ENCODE measurements at places on chromosomes 1 and 21.

DNA sequence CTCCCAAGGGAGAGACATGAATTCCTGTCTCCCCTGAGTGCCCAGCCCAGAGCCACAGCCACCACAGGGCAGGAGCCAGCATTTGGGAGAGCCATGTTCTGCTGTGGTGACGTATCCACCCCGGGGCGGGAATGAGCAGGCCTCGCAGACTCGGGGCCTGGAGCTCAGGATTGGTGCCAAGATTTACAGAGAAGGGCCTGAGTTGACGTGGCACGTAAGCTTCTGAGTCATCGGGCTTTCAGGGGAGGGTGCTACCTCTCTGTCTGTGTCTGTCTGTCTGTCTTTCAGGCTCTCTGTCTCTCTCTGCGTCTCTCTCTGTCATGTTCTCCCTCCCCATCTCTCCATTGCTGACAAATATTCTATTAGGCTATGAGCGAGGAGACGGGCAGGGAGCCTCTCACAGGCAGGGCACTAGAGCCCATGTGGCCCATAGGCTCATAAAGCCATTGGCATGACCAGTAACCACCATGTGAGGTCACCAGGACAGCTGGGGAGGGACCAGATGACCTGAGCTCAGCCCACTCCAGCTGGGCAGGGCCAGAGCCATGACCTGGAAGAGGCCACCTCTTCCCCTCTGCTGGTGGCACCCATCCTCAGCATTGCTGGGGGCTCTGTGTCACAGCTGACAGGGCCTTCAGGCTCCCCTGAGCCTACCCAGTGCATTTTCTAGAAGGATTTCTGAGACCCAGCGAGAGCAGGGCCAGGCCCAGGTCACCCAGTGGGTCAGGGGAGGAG lies 300.0 kb upstream of the VAMP3 start:
- peak; percentile 95 for DNase-seq

- DNase-seq: no peak
Measured at GRCh38 chr1:111943846-111944749, 45.4 kb downstream of the KCND3 start.

DNA sequence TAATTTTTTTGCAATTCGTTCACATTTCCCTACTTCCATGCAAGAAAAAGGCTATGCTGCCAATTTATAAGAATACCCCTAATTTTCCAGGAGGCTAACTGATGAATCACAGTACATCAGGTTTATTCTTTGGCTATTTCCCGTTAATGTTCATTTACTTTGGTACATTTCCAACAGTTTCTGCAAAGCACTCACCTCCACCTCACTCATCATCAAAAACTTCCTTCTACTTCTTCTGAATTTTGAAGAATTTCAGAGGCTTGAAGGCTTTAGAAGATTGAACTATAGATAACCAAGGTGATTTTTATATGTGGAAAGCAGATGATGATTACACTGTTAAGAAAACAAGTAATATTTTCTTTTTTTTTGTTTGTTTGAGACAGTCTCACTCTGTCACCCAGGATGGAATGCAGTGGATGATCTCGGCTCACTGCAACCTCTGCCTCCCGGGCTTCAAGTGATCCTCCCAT lies 60.5 kb upstream of the HP1BP3 start:
- DNase-seq: peak; percentile 78

GRCh38 chr1:53483170-53483569 lies 24.0 kb downstream of the DMRTB1 start:
- no peak for DNase-seq

DNA sequence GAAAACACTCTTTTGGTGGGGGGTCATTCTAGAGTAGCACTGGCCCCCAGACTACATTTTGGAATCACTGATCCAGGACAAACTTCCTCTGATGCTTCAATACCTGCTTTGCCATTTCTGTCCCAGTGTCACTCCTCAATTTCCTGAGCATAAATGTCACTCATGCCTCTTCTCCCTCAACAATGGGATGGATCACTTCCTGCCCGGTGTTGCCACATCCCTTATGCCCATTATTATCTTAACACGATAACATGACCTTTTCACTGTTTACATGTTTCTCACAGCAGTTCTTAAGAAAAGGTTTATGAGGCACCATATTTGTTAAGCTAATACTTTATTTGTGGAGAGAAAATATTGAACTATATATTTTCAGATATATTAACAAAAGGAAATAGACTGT lies 3.9 kb upstream of the ITLN1 start:
- no peak for DNase-seq

DNA sequence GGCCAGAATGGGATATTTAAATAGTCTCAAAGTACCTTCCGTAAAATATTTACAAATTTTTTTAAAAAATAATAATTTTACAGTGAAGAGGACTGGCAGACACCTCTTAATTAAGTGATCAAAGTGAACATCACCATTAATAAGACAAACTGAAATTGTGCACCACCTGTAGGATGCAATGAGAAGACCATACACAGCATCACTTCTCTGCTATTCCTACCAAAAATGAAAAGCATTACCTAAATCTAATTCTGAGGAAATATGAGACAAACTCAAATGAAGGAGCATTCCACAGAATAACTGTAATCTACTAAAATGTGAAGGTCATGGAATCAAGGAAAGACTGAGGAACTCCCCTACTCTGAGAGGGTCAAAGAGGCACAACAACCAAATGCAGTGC lies 68.2 kb upstream of the PRDX6 start:
- no peak for DNase-seq

DNA sequence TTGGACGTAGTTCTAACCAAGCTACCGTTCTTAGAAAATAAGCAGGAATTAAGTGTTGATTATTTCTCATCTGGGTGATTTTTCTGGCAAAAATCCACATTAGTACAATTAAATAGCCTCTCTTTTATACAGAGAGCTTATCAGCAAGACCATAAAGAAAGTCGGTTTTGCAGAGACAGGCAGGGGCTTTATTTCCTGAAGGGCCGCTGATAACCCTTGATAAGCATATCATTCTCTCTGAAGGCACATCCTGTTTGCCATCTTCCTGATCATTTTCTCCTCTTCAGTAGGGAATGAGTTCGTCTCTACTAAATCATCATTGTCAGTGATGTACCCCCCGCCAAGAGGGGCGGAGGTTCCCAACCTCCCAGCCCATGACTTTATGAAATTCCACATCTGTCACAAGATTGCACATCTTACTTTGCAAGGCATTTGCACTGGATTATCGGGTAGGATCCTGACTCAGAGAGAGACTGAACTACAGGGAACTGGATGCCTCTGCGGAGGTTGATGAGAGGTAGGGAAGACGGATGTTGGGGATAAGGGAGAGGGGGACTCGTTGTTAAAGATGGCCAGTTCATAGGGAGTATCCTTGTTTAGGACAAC lies 115.7 kb downstream of the KCNJ6 start:
- peak; percentile 22 for DNase-seq

- no peak for DNase-seq
Measured at GRCh38 chr1:7613851-7614205, 157.3 kb upstream of the VAMP3 start.

GRCh38 chr1:153552335-153552734 lies 3.3 kb upstream of the S100A3 start:
- no peak for DNase-seq

GRCh38 chr1:47593013-47593568 lies 155.2 kb downstream of the FOXD2 start:
- DNase-seq: no peak

- DNase-seq: no peak
Measured at GRCh38 chr21:29219165-29219770, 79.5 kb upstream of the BACH1 start.

DNA sequence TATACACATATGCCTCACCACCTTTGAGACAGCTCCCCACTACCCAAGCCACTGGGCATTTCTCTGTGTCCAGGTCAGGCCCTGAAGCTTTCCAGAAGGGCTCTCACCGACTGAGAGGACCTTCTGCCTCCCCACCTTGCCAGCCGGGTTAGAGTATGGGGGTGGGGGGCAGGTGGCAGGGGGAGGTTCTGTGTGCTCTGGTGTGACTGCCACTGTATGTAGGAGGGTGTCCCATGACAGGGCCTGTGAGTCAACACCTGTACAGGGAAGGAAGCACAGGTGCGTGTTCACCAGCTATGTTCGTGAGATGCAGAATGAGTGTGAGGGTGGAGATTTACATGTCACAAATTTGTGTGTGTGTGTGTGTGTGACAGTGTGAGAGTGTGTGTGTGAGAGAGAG lies 7.0 kb downstream of the AHDC1 start:
- DNase-seq: no peak

DNA sequence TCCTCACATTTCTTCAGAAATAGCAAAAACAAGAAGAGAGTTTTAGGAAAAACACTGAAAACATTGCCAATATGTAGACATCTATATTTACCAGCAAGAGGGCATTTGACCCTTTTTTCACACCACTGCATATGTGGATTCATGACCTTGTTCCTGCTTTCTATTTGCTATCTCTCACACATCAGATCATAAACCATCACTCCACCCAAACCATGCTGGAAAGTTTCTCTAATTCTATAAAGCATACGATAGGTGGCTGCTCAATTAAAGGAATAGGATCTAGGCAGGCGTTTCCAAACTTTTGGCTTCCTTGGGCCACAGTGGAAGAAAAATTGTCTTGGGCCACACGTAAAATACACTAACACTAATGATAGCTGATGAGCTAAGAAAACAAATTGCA lies 35.6 kb upstream of the SAMD13 start:
- DNase-seq: no peak

DNA sequence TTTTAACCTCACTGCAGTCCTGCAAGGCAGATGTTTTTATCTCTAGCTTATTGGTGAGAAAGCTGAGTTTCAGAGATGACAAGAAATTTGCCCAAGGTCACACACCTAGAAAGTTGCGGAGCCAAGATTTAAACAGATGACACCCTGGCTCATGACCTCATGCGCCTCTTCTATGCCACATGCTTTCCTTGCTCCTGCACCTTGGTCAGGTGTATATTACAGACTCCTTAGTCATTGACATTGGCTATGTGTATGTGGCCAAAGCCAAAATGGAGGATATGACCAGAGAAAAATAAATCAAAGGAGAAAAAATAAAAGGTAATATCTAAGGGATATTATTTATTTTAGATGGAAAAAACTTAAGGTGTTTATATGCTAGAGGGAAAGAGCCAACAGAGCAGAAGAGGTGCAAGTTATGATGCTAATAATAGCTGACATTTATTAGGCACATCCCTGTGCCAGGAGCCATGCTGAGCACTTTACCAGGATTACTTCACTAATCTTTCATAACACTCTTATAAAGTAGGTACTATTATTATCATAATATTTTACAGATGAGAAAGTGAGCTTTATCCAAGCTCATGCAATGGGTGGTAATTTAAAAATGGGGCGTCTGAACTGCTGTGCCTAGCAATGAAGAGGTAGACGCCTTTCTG lies 13.8 kb upstream of the MYOC start:
- no peak for DNase-seq

- no peak for DNase-seq
Measured at GRCh38 chr1:176939993-176940392, 224.5 kb downstream of the ASTN1 start.

DNA sequence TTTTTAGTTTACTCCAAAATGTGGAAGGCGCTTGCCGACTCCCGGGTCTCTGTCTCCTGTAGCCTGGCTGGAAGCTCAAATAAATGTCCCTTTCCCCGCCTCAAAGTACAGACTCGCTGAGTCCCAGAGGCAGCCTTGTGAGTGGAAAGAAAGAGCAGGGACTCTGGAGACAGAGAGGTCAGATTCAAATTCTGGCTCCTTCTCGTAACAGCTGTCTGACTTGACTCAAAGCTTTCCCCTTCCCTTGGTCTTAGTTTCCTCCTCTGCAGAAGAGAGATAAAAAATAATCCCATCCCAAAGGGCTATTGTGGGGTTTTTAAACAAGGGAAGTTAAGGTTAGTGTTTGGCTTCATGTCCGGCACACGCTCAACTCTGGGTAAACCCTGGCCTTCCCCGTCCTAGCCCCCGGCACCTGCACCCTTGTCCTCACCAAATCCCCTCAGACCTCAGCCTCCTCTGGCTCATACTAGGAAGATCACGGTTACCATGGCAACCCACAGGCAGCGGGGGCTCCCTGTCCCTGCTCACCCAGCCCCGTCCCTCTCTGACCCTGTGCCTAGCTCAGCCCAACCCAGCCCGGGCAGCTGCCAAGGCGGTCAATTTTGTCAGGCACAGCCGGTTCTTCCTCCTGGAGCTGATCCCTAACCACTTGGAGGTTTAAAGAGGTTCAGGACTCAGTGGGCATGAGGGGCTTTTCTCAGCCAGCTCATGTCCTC lies 49.2 kb upstream of the IGSF21 start:
- no peak for DNase-seq

GRCh38 chr1:178530502-178530901 lies 17.6 kb downstream of the TEX35 start:
- no peak for DNase-seq

DNA sequence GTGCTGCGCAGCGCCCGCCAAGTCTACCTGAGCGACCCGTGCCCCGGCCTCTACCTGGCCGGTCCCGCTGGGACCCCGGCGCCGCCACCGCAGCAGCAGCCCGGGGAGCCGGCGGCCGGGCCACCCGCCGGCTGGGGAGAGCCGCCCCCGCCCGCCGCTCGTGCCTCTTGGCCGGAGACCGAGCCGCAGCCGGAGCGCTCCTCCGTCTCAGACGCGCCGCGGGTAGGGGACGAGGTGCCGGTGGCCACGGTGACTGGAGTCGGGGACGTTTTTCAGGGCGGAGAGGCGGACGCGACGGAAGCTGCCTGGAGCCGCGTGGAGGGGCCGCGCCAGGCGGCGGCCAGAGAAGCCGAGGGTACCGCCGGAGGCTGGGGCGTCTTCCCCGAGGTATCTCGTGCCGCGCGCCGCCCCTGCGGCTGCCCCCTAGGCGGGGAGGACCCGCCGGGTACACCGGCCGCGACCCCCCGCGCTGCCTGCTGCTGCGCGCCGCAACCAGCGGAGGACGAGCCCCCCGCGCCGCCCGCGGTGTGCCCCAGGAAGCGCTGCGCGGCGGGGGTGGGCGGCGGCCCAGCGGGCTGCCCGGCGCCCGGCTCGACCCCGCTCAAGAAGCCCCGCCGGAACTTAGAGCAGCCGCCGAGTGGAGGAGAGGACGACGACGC lies 646 bp downstream of the IER5 start:
- no peak for DNase-seq

DNA sequence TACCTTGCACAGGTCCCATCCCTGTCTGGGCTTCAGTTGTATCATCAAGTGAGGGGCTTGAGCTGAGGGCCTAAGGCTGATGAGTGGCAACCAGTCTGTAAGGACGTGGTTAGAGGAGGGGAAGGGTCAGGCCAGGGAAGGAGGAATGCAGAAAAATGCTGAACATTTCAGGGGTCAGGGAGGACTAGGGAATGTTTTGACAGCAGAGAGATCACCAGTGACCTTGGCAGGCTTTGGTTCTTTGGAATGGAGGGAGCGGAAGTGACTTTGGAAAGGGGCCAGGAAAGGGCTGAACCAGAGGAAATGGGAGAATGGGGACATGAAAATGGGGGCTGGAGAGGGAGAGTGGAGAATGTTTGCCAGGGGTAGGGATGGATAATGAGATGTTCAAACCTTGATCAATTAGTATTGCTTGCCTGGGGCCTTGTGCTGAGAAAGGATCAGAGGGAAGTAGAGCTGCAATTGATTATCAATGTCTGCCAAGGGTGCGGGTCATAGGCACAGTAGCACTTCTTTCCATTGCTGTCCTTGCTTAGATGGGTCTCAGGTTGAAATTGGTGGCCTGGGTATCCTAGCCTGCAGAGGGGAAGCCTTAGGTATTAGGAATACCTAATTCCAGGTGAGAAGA lies 7.4 kb downstream of the LDLRAP1 start:
- peak; percentile 51 for DNase-seq

- peak; percentile 11 for DNase-seq
Measured at GRCh38 chr1:71276466-71276865, 195.6 kb upstream of the ZRANB2 start.

GRCh38 chr1:168918860-168919741 lies 187.4 kb upstream of the ATP1B1 start:
- DNase-seq: peak; percentile 48

Data from cardiac fibroblast (primary cell).